ENCODE measurements at places on chromosomes 11 and 22.

DNA sequence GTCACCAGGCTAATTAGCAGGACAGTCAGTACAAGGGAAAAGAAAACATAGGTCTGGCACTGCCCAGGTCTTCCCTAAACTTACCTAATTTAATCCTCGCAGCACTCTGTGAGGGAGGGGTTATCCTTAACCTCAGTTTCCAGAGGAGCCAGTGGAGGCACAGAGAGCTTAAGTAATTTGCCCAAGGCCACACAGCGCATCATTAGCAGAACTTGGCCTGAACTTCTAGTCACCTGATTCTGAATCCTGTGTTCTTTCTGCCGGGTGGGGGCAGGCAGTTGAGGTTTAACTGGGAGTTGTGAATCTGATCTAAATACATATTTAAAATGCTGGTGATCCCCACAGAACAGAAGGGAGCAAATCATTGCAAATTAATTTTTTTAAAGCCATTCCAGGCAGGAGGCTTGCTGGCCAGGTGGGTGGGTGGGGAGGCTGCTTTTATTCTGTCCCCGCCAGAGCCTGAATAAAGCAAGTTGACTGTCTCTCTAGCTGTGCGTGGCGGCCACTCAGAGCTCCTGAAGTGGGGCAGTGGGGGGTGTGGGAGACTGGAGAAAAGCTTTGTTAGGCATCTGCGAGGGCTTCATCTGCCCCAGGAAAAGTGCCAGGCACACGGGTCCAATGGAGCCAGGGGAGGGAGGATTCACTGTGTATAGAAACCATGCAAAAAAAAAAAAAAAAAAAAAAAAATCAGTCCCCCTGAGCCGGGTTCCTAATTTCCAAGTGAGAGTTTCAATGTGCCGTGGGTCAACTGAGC is 66.1 kb downstream of the NFAM1 start:
- DNase-seq: no peak

GRCh38 chr11:118295815-118296454 is 8.6 kb upstream of the CD3E start:
- DNase-seq: no peak

- DNase-seq: no peak
These were observed 25.1 kb downstream of the RGL4 start for GRCh38 chr22:23715806-23716375.

- no peak for DNase-seq
These were observed 1.2 kb downstream of the DYNC2H1 start for GRCh38 chr11:103110391-103110790.

DNA sequence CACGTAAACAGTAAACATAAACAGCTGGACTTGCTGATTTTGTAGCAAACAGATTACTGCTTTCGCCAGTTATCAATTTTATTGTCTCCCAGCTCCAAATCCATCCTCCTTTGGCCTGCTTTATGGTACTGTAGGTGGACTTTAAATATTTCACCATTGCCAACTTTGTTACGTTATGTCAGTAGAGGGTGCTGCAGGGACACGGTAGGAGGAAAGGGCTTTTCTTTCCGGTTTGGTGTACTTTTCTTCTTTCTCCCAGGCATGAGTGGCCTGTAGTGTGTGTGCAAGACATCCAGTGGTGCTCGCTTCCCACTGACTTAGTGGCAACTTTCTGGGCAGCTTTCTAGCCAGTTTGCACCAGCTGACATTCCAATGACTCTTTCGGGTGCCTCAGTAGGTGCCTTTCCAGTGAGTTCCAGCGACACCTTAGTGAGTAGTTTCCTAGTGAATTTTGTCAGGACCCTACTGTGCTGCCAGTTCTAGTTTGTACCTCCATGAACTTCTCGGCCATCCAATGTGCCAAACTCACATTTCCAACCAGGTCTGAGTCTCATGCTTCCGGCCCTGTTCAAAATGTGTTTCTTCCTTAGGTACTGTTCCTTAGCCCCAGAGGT is 267.6 kb upstream of the TENM4 start:
- no peak for DNase-seq

DNA sequence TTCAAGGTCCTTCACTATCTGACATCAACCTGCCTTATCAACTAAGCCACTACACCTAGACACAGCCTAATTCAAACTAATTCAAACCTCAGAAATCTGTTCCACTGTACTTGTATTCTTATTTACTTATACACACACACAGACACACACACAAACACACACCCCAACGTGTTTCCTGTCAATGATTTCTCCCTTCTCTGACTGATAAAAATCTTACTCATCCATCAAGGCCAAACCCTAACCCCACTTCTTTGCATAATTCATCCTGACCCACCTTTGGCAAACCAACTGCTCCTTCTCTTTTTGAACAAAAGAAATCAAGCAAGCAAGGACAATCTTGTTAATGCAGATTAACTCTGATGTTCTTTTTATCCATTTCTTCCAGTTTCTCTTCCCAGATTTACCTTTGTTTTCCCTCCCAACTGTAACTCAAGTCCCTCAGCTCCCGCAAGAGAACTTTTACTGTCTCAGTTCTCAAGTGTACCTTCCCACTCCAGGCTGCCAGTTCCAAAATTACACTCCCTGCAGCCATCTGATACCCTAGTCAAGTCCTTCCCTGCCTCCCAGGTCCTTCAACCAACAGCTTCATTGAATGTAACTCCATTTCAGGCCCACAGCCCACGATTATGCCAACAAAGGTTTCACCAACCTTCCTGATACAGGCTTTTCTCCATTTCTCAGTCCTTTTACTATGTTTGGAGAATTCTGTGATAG is 78.3 kb downstream of the PAK1 start:
- DNase-seq: no peak

- no peak for DNase-seq
These were observed 65.9 kb downstream of the PRR5L start for GRCh38 chr11:36361901-36362391.

- no peak for DNase-seq
These were observed 14.7 kb downstream of the LAYN start for GRCh38 chr11:111555255-111555654.

- no peak for DNase-seq
These were observed 1598.1 kb downstream of the FAM181B start for GRCh38 chr11:81135570-81135969.

GRCh38 chr11:3855808-3856491 is 486 bp downstream of the STIM1 start:
- no peak for DNase-seq

DNA sequence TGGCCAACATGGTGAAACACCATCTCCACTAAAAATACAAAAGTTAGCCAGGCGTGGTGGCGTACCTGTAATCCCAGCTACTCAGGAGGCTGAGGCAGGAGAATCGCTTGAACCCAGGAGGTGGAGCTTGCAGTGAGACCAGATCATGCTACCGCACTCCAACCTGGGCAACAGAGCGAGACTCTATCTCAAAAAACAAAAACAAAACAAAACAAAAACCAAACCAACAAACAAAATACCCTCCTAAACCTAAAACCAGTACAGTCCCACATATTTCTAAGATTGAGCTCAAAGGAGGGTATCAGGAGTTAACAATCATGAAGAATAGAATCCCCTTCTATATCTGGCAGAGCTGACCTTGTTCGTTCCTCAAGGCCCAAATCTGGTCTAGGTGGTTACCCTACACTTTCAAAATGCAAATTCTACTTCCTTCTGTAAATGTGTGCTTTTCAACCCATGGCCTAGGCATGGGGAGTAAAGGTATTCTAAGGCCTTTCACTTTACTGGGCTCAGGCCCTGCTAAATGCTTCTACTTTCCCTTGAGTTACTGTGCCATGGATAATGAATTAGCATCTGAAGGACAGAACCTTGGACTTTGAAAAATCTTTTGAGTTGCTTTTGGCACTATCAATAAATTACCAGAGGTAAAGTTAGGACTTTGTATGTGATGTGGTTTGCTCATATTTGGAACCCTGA is 10.4 kb upstream of the PPP2R1B start:
- no peak for DNase-seq

GRCh38 chr11:63557570-63557969 is 5.6 kb downstream of the PLAAT2 start:
- no peak for DNase-seq

GRCh38 chr11:86151174-86152005 is 82.5 kb upstream of the PICALM start:
- DNase-seq: no peak

DNA sequence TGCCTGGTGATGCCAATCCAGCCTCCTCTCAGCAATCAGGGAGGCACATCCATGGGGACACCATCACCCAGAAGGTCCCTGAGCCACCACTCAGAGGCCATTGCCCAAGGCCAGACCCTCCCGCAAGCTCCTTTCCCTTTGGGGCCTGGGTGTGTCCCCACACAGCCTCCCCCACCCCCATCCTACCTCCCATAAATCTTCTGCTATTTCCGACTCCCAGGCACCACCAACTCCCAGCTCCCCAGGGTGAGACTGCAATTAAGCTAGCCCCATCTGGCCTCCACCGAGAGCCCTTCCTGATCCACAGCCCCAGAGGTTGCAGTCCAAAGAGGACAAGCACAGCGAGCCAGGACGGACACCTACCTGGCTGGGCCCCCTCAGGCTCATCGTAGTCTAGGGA is 6.3 kb downstream of the ARHGAP1 start:
- DNase-seq: no peak

GRCh38 chr11:75849894-75850293 is 34.9 kb downstream of the UVRAG start:
- DNase-seq: no peak

DNA sequence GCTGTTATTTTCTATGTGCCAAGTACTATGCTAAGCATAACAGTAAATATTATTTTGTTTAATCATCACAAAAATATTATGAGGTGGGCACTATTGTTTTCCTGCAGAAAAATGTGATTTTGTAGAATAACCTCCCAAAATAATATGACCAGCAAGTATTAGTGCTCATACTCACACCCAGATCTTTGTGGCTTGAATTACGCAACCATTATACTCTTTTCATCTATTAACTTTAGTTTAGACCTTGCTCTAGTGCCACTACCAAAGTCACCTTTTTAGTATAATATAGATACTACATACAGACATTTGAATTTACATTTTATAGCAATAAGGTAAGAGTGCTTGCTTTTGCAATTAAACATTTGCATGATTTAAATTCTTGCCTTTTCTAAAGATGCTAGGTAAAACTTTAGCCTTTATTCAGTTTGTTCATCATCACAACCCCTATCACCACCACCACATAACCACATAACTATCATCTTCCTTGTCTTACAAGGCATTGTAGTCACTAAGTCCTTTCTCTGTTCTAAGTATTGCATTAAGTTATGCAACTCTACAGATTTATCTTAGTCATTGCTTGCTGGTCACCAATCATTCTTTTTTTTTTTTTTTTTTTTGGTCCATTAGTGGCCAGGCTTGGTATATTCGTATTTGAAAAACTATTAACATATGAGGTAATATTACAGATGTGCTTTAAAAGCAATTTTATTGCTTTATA is 68.4 kb downstream of the GAS2 start:
- DNase-seq: no peak

GRCh38 chr11:128878455-128878854 is 11.4 kb upstream of the KCNJ1 start:
- no peak for DNase-seq

DNA sequence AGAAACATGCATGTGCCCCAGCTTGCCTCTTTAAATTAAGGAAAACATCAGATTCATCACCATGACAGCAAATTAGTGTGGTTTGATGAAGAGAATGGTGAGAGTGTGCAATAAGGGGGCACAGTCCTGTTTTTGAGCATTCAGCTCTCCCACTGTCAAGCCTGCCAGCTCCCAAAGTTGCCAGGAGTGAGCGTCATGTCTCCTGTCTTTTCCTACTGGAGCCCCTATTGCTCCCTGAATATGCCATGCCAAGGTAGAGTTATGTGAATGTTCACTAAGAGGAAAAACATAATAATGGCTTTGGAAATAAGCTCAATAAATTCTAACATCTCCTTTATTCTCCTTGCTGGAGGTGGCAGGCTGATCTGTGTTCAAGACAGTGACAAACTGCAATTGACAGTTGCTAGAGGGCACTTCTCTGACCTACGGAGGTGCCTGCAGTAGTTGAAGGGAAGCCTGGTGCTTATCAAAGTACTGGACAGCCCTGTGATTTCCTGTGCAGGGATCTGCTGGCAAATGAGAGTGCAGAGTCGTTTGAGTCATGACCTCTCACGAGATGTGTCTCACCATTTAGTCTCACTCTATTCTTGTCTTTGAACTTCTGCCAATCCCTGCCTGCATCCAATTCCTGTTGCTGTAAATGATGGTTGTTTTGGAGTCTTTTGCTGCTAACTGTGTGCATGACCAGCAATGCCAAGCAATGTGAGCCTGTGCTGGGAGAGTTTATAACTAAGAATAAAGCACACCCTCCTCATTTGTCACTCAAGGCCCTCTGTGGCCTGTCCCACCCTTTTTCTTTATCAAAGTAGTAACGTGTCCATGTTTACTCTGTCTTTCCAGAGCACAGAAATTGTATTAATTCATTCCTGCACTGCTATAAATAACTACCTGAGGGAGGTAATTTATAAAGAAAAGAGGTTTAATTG is 34.8 kb downstream of the MRGPRX2 start:
- no peak for DNase-seq

- DNase-seq: no peak
These were observed 399.1 kb upstream of the DDI1 start for GRCh38 chr11:103637295-103637694.

GRCh38 chr22:27554106-27554811 is 247.3 kb downstream of the MN1 start:
- DNase-seq: no peak

- no peak for DNase-seq
These were observed 3.4 kb upstream of the NR1H3 start for GRCh38 chr11:47254386-47254785.

GRCh38 chr11:65340226-65340625 is 6.6 kb downstream of the DPF2 start:
- DNase-seq: no peak

DNA sequence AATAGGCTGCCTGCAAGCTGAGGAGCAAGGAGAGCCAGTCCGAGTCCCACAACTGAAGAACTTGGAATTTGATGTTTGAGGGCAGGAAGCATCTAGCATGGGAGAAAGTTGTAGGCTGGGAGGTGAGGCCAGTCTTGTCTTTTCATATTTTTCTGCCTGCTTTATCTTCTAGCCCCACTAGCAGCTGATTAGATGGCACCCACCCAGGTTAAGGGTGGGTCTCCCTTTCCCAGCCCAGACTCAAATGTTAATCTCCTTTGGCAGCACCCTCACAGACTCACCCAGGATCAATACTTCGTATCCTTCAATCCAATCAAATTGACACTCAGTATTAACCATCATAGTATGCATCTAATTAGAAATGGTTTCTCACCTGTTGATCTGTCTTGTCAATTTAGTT is 5.0 kb upstream of the COX8A start:
- DNase-seq: no peak

GRCh38 chr22:25069758-25070481 is 117.4 kb downstream of the KIAA1671 start:
- DNase-seq: no peak

DNA sequence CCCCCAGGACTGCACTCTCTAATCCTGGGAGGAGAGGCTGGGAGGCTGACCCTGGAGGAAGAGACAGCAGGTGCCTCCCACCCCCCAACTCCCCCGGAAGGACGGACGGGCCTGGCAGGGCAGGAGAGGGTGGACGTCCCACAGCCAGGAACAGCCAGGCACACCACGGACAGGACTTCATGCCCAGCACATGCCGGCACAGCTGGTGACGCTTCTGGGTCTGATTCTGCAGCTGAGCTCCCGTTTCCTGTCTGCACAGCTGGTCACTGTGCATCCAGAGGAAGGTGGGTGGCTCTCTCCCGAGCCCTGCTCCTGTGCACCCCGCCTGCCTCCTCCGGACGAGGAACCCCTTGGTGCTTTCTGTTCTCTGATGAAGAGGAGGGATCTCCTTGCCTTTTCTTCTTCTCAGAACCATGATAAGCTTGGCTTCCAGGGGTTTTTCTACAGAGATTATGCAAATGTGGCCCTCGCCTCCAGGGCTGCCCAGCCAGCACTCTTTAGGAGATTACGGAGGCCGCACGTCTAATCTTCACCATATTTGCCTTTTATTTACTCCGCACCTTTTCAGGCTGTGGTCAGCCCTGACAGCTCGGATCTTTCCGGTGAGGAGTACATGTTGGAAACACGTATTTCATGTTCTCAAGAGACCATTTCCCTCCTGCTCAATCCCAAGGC is 1295.8 kb downstream of the BRD1 start:
- no peak for DNase-seq

Measured in stimulated activated CD4-positive, alpha-beta T cell treated with anti-CD3 and anti-CD28 coated beads, Interleukin-4, amount 100 ng/mL, for 48 hours (primary cell).